ENCODE measurements at places on chromosomes 2 and 18. TPM values are rescaled to one million over a fixed set of nuclear protein-coding genes. Genes with fewer than 3 reads are reported as not detected.

- no peak for DNase-seq
Observed at GRCh38 chr2:171247741-171248662, 87.3 kb upstream of the TLK1 start.

- no peak for DNase-seq
Observed at GRCh38 chr2:117989854-117990438, 23.9 kb downstream of the CCDC93 start.

GRCh38 chr2:167613471-167613870 lies 633.9 kb downstream of the STK39 start:
- DNase-seq = no peak

GRCh38 chr2:173028141-173028540 lies 47.5 kb upstream of the MAP3K20 start:
- no peak for DNase-seq

ZNF385B gene
- total RNA-seq = 4.8 TPM

TMEM178A gene
- 0.36 TPM for total RNA-seq

DNA sequence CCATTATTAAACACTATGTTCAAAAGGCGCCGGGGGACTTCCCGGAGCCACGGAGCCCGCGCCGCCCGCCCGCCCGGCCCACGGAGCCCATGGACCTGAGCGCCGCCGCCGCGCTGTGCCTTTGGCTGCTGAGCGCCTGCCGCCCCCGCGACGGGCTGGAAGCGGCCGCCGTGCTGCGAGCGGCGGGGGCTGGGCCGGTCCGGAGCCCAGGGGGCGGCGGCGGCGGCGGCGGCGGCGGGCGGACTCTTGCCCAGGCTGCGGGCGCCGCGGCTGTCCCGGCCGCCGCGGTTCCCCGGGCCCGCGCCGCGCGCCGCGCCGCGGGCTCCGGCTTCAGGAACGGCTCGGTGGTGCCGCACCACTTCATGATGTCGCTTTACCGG lies 197 bp downstream of the GDF7 start:
- DNase-seq = no peak

DNA sequence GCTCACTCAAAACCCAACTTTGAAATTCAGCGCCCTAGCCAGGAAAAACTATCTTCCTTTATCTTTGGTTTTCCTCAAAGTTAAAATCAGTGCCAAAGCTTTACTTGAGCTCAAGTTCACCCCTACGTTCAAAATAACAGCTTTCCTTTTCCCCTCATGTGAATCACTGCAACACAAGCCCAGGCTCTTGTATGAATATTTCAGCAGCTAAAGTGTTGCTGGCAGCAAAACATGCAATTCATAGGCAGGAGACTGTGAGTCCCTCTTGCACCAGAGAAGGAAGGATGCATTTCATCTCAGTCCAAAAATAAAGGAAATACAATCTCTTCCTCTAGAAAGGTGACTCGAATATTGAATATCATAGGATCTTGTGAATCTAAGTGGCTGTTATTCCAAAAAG lies 461.3 kb upstream of the SOX11 start:
- DNase-seq = no peak

DNA sequence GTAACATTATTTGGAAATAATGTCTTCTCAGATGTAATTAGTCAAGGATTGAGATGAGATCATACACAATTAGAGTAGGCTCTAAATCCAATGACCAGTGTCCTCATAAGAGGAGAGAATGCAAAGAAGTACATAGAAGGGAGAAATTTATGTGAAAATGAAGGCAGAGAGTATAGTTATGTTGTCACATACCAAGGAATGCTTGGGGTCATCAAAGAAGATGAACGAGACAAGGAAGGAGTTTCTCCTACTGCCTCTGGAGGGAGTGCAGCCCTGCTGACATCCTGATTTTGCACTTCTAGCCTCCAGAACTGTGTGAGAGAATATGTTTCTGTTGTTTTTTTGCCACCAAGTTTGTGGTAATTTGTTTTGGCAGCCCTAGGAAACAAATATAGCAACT lies 100.1 kb downstream of the GALNT13 start:
- DNase-seq = no peak

GRCh38 chr2:34578641-34579040 lies 979.5 kb upstream of the FAM98A start:
- no peak for DNase-seq

IL1B gene
- not detected for total RNA-seq

DNA sequence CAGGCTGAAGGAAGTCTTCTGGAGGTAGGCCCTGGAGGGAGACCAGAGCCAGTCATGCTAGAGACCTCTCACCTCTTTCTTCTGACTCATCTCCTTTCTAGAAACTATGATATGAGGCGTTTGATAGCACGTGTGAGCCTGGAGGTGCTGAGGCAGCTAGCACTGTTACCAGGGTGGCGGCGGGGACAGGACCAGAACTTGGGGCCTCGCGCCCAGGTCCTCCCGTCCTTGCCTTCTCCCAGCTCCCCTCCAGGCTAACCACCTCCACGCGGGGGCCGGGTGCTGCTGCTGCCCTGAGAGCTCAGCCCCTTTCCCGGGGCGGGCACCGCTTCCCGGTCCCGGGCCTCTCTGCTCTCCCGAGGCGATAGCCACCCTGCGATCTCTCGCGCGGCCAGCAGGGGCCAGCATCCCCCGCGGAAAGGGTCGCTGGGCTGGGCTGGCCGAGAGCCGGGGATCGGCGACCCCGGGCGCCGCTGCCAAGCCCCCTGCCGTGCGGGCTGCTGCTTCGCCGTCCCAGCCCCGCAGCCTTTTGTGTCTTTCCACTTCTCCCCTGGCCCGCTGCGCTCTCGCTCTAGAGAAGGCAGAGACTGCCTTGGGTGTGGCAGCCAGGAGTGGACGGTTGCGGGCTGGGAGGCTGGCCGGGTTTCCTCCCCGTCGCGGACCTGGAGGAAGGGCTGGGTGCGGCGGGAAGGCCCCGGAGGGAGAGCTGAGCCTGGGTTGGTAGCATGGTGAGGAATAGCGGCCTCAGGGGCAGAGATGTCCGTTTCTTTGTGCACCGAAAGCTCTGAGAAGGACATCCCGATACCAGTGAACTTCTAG lies 49.1 kb downstream of the TMEM17 start:
- peak; percentile 63 for DNase-seq

NR4A2 gene
- total RNA-seq = 0.41 TPM

- peak; percentile 43 for DNase-seq
Observed at GRCh38 chr18:28177828-28178635, 1.1 kb upstream of the CDH2 start.

- no peak for DNase-seq
Observed at GRCh38 chr2:234687718-234688475, 191.0 kb upstream of the ARL4C start.

DGUOK gene
- total RNA-seq = 57.7 TPM

GRCh38 chr2:134842930-134843490 lies 4.6 kb downstream of the ACMSD start:
- DNase-seq = no peak

GRCh38 chr2:233061591-233062450 lies 1.7 kb downstream of the INPP5D start:
- DNase-seq = no peak

REG1A gene
- not detected for total RNA-seq

DNA sequence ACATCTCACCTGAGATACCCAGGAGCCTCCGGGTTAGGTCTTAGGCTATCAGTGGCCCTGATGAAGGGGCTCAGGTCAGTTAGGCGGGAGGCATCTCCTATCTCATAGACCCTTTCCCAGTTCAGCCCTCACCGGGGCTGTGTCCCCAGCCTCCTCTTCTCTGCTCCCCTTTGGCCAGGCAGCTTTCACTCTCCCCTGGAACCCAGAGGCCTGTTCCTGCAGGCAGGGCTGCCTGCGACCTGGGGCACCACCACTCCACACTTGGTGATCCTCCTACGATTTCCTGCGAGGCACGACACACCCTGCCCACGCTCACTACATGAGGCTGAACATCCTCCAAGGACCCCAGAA lies 51.2 kb downstream of the SFXN5 start:
- no peak for DNase-seq

NEU2 gene
- total RNA-seq = not detected
